T follicular helper cell (primary cell): ENCODE measurements at places on chromosomes 1 and 21.

GRCh38 chr1:31410871-31411270 lies 2.1 kb upstream of the SERINC2 start:
- no peak for DNase-seq

- no peak for DNase-seq
Measured at GRCh38 chr21:26405735-26406361, 167.2 kb downstream of the CYYR1 start.

DNA sequence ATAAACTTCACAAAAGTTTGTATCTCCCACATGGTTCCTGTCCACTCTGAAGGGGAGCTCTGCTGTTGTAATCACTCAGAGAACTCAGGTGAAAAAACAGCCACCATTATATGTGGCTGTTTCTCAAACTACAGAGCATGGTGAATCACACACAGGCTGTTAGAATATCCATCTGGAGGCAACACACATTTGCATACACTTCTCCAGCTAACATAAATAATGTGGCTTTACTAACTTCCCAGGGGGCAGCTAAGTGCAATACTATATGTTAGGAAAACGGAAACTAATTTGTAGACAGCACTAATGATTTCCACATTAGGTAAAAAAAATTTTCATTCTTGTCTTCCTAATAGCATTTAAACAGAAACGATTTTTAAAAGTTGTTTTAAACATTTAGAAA lies 49.3 kb downstream of the PTGFR start:
- no peak for DNase-seq

DNA sequence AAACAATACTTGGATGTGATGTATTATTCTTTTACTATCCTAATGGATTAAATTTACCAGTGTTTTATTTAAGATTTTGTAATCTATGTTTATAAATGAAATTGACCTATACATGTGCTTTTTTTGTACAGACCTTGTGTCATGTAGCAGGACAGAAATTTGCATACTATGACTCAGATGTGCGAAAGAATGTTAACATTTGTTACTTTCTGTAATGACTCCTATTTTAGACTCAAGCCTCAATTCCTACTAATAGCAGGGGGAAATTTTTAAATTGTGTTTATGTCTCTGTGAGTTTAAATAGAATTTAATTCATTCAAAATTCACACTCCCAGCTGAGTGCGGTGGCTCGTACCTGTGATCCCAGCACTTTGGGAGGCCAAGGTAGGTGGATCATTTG lies 21.8 kb upstream of the RIMKLA start:
- DNase-seq = no peak

DNA sequence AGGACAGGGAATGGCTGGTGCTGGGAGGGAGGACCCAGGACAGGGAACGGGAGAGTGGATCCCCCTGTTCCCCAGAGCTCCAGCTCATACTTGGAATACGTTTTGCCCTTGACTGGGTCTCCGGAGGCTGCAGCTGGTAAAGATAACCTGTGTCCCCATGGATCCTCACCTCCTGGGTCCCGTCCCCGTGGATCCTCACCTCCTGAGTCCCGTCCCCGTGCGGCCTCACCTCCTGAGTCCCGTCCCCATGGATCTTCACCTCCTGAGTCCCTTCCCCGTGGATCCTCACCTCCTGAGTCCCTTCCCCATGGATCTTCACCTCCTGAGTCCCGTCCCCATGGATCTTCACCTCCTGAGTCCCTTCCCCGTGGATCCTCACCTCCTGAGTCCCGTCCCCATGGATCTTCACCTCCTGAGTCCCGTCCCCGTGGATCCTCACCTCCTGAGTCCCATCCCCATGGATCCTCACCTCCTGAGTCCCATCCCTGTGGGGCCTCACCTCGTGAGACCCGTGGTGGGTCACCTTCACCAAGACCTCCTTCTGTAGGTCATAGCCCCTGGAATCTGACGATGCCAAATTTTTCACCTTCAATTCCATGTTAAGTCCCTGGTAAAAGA lies 61.4 kb downstream of the SCCPDH start:
- no peak for DNase-seq

DNA sequence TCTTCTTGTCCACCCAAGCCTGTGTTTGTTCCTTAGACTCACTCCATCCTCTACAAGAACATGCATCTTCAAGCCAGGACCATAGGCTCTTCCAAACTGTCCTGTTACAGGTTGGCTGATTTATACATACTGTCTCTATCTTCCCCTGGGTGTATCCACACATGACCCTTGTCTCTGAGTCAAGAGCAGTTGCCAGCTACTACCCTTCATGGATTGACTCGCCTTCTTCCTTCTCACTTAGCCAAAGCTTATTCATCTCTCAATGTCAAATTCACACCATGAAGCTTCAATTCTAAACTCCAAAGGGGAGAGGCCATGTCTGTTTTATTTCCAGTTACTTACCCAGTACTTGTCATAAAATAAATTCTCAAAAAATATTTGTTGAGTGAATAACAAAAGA lies 64.1 kb upstream of the CACHD1 start:
- no peak for DNase-seq

DNA sequence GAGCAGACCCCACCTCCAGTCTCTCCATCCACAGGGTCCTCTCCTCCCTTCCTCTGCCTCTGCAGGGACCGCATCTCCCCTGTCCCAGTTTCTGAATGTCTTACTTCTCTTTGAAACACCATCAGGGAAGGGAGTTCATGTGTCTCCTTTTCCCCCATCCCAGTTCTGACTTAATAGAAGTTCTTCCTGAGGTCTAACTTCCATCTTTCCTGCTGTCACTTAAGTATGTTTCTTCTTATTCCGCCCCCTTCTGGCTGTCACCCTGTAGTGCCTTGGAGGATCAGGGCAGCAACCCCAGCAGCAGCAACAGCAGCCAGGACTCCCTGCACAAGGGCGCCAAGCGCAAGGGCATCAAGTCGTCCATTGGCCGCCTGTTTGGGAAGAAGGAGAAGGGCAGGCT lies 29.3 kb downstream of the MYOG start:
- no peak for DNase-seq
